ENCODE measurements at places on chromosomes 3 and 15.

DNA sequence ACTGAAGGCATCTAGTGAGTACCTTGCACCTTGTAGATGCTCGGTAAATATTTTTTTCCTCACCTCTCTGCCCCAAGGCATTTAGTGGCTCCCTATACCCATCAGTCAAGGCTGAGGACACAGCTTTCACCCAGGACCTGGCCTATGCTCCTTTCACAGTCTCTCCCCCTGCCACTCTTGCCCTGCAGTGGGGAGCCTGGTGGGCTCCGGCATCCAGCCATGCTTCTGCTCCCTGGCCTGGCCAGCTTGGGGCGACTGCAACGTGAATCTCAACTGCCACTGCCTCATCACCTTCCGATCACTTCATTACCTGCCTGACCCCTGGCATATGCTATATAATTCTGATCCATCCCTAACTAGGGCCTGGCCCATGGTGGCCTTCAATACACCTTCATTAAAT lies 735 bp upstream of the CX3CR1 start:
- DNase-seq = no peak

GRCh38 chr3:136658946-136659682 lies 93.1 kb downstream of the STAG1 start:
- no peak for DNase-seq

DNA sequence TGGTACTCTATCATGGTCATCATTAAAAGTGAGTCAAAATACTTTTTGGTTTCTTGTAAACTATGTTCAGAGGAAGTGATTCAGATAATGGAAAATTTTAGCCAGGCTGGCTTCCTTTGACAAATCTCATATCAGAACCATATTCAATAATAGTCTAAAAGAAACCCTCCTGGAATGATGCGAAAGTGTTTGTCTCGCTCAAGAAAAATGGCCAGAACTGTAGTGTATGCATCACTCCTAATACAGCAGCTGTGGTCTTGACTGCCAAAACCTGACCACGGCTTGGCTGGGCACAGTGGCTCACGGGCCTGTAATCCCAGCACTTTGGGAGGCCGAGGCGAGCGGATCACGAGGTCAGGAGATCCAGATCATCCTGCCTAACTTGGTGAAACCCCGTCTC lies 35.6 kb upstream of the KCNMB2 start:
- DNase-seq = no peak

GRCh38 chr15:78007211-78007931 lies 70.1 kb downstream of the TBC1D2B start:
- no peak for DNase-seq

DNA sequence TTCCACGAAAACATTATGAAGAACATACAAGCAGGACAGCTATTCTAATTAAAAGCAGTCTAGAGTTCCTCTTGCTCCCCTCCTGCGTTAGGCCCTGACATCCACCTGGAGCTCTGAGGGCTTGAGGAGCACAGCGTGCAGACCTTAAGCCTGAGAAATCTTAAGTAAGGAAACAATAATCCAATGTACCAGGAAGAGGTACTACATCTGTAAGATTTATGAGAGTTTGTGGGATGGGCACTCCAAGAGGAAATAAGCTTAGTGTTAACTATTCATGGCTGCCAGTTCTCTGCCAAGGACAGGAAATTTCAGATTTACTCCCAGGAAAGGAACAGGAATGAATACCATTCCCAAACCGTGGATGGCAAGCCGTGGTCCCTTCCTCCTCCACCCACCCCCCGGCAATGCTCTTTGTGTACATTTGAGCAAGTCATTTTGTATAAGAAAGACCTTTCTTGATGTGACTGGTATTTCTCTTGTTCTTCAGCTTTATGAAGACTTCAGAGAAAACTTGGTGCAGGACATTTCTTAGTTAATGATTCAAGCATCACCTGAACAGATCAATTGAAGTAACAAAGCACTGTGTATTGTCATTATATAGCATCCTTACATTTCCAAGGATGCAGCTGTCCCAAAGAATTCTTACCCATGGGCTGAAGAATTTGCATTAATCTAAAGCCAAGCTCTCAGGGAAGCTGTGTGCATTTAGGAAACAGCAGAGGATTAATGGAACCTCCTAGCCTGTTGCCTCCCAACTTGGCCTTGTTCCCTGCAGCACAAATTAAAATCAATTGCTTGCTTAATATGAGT lies 28.8 kb upstream of the VILL start:
- DNase-seq = no peak

- DNase-seq = no peak
Measured at GRCh38 chr3:77102951-77103769, 63.3 kb downstream of the ROBO2 start.

- no peak for DNase-seq
Measured at GRCh38 chr3:84904816-84905555, 53.8 kb upstream of the CADM2 start.

GRCh38 chr15:43218908-43219706 lies 1.7 kb downstream of the EPB42 start:
- peak; percentile 10 for DNase-seq
